HT1080 (cell line): ENCODE measurements at places on chromosomes 2 and 18. TPM values are rescaled to one million over a fixed set of nuclear protein-coding genes. Genes with fewer than 3 reads are reported as not detected.

FHOD3 gene
- total RNA-seq: 43.0 and 47.1 TPM in 2 replicates

- no peak for DNase-seq
Measured at GRCh38 chr2:38032946-38033345, 43.0 kb downstream of the CYP1B1 start.

DNA sequence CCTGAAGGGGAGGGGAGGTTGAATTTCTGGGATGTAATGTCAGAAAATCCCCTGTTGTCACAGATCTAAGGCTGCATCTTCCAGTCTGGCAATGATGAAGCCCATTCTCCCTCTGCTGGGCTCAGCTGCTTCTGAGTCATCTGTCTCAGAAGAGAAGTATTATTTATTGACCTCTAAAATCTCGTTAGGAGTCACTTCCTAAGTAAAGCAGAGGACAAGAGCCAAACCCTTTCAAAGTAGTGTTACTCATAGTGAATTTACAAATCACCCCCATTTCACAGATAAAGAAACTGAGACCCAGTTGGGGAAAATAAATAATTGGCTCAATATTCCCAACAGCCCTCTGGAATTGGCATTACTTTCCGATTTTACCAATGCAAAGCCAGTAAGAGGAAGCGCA, 167.3 kb upstream of the SKOR2 start:
- DNase-seq: peak; percentile 92

GRCh38 chr2:120805602-120806001, 69.9 kb downstream of the GLI2 start:
- DNase-seq: no peak

LYG2 gene
- total RNA-seq: 0.37 and 0.61 TPM in 2 replicates

SERPINB10 gene
- not detected in 2 replicates for total RNA-seq

DNA sequence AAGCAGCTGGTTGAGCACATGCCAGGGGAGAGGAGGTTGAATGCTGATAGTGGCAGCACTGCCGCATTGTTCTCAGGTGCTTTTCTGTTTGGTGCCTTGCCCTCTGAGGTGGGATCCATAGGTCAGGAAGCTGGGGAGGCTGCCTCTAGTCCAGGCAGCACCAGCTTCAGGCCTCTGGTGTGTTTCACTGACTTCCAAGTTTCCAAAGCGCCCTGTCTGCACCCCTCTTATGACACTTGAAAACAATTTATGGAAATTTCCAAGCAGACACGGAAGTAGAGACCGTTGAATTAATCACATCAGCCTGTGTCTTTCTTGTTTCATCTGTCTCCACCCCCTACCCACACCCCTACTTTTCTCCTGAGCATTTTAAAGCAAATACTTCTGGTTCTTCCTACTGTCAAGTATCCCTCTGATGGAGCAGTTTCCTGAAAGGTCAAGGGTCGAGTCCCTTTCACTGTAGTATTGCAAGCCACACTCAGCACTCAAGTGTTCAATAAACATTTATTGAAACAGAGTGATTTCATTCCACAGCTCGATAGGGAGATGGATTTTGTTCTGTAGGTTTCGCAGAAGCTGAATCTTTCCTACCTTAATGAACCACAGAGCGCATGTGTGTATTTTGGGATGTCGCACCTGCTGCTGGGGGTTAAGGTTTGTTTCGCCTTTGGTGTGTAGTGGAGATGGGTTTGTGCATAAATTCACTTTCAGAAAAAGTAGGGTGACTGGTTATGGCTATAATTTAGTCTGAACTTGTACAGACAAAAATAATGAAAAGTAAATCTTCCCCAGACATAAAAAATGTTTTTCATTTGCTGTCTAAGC, 21.4 kb downstream of the DGKD start:
- DNase-seq: no peak

TTC32 gene
- total RNA-seq: 4.5 and 8.3 TPM in 2 replicates

MORN2 gene
- 11.3 and 11.6 TPM in 2 replicates for total RNA-seq

DNA sequence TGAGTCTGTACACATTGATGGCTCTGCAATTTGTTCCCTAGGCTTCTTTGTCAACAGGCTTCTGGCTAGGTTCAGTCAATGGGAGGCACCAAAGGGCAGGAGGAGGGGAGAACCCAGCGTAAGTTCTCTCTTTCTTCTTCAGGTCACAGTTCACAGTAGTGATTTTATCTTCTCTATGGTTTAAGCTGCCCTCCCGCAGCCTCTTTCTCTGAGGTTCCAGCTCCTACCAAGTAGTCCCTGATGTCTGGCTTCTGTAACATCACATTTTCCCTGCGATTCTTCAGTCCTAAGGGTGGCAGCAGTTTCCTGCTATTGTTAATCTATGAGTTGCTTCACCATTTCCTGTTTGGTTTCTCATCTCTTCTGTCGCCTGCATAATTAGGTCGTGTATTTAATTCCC, 107.4 kb downstream of the CPO start:
- peak; percentile 51 for DNase-seq

ZNF521 gene
- total RNA-seq: 17.5 and 19.9 TPM in 2 replicates

ANKRD30B gene
- not detected in 2 replicates for total RNA-seq

BCL11A gene
- total RNA-seq: 9.8 and 15.6 TPM in 2 replicates

DNA sequence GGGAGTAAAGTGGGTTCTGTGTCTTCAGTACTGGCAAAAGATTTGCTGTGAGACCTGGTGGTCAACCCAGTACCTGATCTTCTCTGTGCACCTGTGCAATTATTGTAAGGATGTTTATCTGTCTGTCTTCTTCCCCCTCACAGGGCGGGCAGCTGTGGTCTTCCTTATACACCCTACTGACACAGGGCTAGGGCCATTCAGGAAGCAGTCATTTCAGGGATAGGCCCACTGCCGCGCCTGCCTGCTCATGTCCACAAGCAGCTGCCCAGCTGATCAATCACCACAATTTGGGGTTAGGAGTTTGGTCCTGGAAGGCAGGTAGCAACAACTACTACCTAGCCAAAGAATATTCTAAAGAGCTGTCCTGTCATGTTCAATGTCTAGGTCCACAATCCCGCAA, 1.2 kb upstream of the CNNM4 start:
- no peak for DNase-seq

NAB1 gene
- total RNA-seq: 24.7 and 27.7 TPM in 2 replicates

- no peak for DNase-seq
Measured at GRCh38 chr2:104876606-104877570, 23.0 kb downstream of the POU3F3 start.

HOXD9 gene
- 0.53 and 1.7 TPM in 2 replicates for total RNA-seq

- no peak for DNase-seq
Measured at GRCh38 chr2:117308861-117309770, 505.4 kb upstream of the DDX18 start.

DNA sequence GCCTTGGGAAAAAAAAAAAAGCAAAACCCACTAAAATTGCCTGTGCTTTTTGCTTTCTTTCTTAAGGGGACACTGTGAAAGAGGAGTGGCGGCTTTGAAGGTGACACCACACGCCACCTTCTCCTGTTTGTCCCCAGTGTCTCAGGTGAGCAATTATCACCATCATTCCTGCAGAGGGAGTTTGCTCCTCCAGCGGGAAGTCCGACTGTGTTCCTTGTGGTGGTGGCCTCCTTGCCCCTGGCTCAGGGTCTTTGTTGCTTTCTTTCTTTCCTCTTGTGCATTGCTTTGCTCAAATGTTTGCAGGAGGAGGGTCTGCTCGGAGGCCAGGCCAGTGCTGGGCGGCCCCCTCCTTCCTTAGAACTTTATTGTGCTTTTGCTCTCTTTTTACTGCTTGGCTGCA, 164.3 kb upstream of the CXCR4 start:
- DNase-seq: no peak

CASP10 gene
- total RNA-seq: 1.5 and 2.0 TPM in 2 replicates
